Spinal cord (tissue), 10 donors: ENCODE measurements at places on chromosomes 13 and 19.

DNA sequence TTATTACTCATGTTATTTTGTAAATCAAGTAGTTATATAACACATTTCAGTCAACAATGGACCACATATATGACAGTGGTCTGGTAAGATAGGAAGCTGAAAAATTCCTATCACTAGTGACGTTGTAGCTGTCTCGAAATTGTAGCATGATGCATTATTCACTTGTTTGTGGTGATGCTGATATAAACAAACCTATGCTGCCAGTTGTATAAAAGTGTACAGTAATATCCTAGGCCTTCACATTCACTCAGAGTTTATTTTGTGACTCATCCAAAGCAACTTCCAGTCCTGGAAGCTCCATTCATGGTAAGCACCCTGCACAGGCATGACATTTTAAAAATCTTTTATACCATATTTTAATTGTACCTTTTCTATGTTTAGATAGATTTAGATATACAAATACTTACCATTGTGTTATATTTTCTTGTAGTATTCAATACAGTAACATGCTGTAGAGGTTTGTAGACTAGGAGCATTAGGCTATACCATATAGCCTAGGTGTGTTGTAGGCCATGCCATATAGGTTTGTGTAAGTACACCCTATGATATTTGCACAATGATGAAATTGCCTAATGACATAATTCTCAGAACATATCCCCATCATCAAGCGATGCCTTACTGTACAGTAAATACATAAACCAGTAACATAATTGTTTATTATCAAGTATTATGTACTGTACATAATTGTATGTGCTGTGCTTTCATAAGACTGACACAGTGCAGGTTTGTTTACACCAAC, 49.3 kb downstream of the IFT88 start:
- DNase-seq, result no peak

GRCh38 chr13:113646376-113646775, 11.6 kb downstream of the ATP4B start:
- peak; percentile 57 for DNase-seq

GRCh38 chr19:48271531-48272151, 1.8 kb downstream of the ZNF114 start:
- peak; percentile 76 for DNase-seq

DNA sequence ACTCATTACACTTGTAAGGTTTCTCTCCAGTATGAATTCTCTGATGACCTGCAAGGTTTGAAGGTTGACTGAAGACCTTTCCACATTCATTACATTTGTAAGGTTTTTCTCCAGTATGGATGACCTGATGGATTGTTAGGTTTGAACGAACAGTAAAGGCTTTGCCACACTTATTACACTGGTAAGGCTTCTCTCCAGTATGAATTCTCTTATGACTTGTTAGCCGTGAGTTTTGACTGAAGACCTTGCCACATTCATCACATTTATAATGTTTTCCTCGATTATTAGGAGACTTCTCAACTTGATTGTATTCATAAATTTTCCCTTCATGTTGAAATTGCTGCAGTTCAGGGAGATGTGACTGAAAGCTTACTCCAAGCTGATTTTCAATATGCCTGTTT, 6.8 kb upstream of the ZNF347 start:
- no peak for DNase-seq

- DNase-seq, result no peak
Measured at GRCh38 chr19:29966588-29967249, 24.7 kb downstream of the URI1 start.

- no peak for DNase-seq
Measured at GRCh38 chr19:17076543-17076991, 990 bp downstream of the MYO9B start.

GRCh38 chr19:20928371-20928770, 5.3 kb downstream of the ZNF85 start:
- DNase-seq, result no peak

GRCh38 chr19:30557927-30558557, 185.9 kb downstream of the ZNF536 start:
- DNase-seq, result no peak

- no peak for DNase-seq
Measured at GRCh38 chr19:50720181-50720920, 749 bp upstream of the SHANK1 start.

DNA sequence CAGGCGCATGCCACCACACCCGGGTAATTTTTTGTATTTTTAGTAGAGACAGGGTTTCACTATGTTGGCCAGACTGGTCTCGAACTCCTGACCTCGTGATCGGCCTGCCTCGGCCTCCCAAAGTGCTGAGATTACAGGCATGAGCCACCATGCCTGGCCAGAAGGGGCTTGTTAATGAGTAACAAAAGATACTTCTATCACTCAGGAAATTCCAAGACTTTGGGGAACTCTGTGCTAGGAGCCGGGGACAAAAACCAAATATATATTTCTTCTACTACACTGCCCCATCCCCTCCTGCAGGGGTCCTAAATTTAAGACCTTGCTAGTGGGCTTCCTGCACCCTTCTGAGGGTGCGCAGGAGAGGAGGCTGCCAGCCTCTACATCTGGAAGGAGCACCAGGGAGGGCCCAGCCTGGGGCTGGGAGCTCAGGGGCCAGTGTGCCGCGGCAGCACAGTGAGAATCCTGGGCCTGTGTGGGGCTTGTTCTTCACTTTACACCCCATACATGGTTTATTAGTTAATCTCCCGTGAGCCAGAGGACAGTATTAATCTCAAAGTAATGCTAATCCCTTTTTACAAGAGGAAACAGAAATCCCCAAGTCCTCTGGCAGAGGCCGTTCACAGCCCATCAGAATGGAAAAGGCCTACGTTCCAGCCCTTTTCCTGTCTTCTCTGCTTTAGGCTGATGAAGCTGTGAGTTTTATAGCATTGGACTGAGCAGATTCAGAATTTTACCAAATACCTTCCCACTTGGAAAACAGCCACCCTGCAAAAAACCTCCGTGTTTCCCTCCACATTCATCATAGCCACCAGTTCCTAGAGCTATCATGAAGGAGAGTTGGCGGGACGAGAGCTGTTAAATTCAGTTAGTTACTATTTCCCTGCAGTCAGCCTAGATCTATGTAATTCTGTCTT, 44.4 kb upstream of the NPAS1 start:
- peak; percentile 66 for DNase-seq

GRCh38 chr13:85537601-85538000, 261.6 kb downstream of the SLITRK6 start:
- no peak for DNase-seq

- DNase-seq, result no peak
Measured at GRCh38 chr13:48563626-48564025, 30.7 kb upstream of the RCBTB2 start.
